ENCODE measurements at places on chromosomes 6 and 20.

DNA sequence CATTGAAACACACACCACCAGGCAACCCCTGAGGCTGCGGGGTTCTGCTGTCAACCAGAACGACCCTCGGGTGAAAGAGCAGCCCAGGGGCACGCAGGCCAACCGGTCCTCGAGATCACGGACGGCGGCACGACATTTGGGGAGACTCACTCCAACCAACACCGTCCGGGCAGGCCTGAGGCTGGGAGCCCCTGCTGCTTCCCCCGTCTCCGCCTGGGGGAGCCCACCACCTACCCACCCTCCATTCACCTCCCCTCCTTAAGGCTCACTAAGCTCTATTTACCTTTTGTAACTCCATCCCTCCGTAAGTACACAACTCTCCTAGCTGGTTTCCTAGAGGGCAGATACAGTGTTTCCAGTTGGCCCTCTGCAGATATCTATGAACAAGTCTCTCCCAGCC is 971.3 kb upstream of the DEFB115 start:
- no peak for DNase-seq

GRCh38 chr20:60070791-60071190 is 112.6 kb downstream of the CDH26 start:
- DNase-seq: no peak

- DNase-seq: no peak
These were observed 3.5 kb downstream of the RNASET2 start for GRCh38 chr6:166952567-166953486.

- DNase-seq: no peak
These were observed 18.0 kb upstream of the GSTA3 start for GRCh38 chr6:52927451-52927850.

DNA sequence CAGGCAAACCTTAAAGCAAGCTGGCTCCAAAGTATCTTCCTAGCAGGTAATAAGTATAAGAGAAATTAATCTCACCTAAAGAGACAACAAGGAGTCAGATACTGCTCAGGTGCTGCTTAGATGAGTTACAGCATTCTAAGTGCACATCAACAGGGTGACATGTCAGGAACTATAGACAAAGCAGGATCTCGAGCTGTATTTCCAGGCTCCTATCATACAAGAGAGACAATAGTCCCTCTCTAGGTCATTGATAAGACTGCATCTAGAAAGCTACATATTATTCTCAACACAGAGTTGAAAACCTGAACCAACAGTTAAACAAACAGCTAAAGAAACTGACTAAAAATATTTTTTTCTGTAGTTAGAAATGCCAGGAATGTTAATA is 3.9 kb downstream of the PTPRK start:
- DNase-seq: no peak

DNA sequence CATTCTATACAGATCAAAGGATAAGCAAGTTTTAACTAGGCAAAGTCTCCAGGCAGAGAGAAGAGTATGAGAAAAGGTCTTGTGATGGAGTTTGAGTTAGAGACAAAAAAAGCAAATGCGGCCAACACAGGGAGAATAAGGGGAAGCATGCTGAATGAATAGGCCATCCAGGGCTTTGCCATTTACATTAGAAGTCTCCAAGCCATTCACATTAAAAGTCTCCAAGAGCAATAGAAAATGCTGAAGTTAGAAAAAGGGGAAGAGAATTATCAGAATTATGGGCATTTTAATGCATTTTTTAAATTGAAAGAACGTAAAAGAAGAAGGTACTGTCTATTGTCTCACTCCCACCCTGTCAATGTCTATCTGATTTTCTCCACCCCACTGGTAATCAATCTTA is 49.4 kb downstream of the PDSS2 start:
- DNase-seq: no peak

- no peak for DNase-seq
These were observed 156.0 kb downstream of the RFPL4B start for GRCh38 chr6:112503091-112503596.

- no peak for DNase-seq
These were observed 42.8 kb downstream of the MAP3K7 start for GRCh38 chr6:90544081-90544480.

DNA sequence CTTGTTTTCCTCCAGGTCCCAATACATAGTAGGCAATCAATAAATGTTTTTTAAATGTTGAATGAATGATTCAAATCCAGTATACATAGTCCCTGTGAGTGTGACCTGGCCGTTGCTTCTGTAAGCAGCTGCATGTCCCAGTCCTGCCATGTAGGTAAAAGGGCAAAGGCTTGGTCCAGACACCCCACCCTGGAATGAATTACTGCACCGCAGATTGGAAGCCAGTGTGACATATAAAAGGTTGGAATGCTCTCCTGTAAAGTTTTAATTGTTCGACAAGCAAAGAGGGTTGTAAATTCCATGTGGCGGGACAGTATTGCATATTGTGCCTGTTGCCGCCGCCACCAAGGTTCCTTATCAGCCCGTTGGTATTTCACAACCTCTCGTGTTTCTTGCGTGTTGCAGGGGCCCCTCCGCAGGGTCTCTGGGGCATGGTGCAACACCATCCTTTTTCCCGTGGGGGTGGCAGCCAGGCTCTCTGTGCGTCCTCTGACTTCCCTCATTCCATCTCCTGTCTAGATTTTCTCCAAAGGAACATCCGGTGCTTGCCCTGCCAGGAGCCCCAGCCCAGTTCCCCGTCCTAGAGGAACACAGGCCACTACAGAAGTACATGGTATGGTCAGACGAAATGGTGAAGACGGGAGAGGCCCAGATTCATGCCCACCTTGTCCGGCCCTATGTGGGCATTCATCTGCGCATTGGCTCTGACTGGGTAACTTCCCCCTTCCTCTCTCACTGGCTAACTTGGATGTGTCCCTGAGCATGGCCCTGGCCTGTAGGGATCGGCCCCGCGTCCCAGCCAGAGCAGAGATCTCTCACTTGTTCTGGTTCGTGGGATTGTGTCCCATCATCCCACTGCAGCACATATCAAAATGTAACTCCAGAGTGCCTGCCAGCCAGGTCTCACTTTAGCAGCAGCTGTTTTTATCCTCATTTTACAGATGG is 20.3 kb downstream of the POFUT1 start:
- no peak for DNase-seq

DNA sequence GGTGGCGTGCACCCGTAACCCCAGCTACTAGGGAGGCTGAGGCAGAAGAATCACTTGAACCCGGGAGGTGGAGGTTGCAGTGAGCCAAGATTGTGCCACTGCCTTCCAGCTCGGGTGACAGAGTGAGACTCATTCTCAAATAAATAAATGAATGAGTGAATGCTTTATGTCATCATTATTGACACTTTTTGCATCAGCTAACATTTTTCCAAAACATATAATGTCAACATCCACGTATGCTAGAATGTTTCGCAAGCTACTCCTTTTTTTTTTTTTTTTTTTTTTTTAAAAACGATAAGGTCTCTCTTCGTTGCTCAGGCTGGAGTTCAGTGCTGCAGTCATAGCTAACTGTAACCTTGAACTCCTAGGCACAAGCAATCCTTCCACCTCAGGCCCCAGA is 72.2 kb downstream of the SENP6 start:
- DNase-seq: no peak

DNA sequence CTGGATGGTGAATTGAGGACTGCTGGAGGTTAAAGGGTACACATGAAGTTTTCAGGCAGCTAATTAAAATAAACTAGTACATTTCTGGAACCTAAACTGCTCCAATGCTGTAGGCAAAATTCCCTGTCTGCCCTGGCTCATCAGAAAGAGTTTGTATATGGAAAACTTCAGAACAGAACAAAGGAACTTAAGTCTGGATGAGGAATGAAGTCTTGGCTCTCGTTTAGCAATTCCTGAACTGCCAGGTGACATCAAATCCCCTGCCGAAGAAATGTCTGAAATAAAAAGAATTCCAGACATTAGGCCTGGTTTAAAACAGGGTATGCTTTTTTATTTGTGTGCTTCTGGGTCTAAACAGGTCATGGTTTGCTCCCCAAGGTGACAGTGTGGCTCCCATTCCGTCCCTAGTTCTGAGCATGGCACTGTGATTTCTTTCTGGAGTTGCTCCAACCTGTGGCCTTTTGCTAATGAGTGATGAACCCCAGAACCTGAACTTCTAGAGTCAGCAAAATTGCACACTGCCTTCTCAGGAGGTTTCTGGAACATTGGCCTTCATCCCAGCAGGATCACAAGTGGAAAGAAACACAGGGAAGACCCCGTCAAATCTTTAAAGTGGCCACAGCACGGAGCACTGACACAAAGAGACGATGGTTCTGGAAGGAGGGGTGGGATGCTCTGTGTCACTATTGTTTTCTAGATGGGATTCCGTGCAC is 129.4 kb upstream of the NAA20 start:
- DNase-seq: no peak

DNA sequence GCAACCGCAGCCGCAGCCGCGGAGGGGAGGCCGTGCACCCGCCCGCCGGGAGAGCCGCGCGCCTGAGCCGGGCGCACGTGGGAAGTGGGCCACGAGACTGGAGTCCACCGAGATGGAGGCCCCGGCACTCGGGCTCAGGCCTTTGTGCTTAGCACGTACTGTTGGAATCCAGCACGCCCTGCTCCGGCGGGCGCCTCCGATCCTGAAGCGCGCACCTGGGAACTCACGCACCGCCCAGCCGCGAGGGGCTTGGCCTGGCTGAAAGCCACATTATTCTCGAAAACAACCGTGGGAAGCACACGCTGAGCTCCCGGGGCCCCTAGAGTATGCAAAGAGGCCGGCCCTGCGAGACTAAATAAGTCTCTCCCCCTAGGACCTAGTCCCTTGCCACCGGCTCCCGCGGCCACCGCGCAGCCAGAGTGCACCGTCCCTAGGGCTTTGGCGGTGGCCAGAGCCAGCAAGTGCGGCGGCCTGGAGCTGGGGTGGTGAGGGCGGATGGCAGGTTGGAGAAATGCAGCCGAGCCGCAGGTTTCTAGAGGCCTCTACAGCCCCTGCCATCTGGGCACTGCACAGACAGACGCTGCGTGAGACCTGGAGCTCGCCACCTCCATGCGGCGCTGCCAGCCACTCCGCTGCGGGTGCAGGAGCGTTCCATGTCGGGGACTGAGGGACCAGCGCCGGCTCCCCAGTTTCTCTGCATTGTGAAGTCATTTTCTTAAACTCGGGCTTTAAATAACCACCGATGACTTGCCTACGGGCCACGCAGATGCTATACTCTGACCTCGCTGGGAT is 42.0 kb upstream of the LY86 start:
- no peak for DNase-seq

GRCh38 chr6:149942461-149942829 is 631 bp downstream of the ULBP2 start:
- DNase-seq: no peak

- no peak for DNase-seq
These were observed 204.8 kb downstream of the TPBG start for GRCh38 chr6:82568290-82568993.

- no peak for DNase-seq
These were observed 32.8 kb downstream of the GABRR1 start for GRCh38 chr6:89184344-89184743.

GRCh38 chr20:4584510-4584909 is 137.2 kb upstream of the PRND start:
- no peak for DNase-seq

- no peak for DNase-seq
These were observed 2.2 kb downstream of the ADGRF4 start for GRCh38 chr6:47700596-47700995.

DNA sequence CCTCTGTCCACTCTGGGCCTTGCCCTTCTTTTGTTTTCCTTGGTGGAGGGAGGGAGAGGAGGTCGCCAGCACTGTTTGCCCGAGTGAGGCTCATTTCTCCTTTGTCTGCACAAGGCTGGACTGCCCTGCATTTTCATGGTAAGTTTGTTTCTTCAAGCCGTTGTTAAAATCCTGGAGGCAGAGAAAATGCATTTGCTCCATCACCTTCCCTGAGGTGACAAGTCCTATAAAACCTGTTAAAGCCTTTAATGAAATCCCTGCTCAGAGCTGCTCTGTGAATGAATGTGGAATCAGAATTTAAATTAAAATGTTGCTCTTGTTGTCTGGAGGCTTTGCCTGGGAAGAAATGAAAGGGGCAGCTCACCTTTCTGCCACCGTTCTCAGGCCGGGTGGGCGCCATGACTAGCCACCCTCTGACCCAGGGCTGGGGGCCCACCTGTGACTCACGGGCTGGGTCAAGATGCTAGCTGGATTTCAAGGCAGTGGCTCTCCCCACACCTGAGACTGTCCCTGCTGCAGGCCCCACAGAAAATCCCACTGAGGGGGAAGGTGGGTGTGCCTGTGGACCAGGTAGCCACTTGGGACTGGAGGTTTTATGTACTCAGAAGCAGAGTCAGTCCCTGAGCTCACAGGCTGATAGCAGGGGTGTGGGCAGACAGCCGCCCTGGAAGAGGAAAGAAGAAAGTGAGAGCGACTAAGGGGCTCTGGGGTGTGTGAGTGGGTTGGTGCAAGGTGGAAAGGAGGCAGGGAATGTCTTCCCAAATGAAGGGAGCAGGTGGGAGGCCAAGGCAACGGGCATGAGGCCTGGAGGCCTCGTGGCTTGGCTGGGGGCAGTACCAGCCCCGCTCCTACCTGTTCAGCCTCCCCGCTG is 24.0 kb upstream of the MYT1 start:
- no peak for DNase-seq

GRCh38 chr6:168180548-168181011 is 101.6 kb upstream of the FRMD1 start:
- DNase-seq: no peak

DNA sequence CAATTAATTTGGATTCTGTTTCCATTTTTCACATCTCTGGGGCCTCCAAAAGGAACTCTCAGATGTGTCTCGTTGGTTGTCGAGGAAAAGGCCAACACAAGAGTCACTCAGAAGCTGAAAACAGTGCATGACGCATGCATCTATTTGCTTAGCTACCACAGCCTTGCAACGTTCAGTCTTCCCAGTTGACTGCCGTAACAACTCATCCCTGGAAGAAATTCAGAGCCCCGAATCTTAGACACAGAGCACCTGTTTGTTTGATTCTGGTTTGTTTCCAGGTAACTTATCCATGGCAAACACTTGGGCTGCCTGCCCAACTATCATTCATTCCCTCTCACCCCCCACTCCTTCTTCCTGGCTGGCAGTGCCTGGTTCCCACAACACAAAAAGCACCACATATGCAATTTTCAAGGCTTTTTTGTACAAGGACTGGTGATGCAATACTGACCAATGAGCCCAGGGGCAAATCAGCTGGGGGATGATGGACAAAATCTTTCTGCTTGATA is 60.5 kb downstream of the ZMYND8 start:
- no peak for DNase-seq

- peak; percentile 66 for DNase-seq
These were observed 15.6 kb upstream of the UBE2J1 start for GRCh38 chr6:89368107-89368506.

DNA sequence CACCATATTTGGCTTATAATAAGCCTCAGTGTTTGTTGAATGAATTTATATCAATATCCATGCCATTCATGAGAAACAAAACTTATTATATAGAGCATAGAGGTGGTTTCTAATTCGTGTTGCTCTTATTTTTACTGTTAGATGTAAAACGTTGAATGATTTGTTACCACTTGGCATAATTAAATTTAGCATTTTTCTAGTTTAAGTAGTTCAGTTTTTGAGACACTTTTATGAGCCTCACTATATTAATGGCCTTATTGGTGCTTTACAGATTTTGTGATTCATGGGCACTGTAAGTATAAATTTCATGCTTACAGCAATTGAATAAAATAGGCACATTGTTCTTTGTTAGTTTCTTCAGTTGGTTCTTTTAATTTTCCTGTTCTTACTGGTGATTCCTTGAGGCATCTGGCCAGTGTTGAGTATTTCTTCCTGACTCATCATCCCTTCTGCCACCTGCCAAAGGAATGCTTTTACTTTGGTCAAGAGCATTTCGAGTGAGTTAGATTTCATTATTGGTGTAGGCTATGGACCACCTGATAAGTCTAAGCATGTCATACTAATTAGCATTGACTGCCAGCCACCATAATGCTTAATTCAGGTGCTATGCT is 34.8 kb downstream of the CDKAL1 start:
- DNase-seq: peak; percentile 94

GRCh38 chr6:322940-323729 is 30.8 kb downstream of the DUSP22 start:
- no peak for DNase-seq

Data from COLO829 (cell line).